ENCODE measurements at places on chromosomes 16 and 17.

GRCh38 chr17:9402590-9403199 lies 172.9 kb downstream of the STX8 start:
- peak; percentile 23 for DNase-seq

DNA sequence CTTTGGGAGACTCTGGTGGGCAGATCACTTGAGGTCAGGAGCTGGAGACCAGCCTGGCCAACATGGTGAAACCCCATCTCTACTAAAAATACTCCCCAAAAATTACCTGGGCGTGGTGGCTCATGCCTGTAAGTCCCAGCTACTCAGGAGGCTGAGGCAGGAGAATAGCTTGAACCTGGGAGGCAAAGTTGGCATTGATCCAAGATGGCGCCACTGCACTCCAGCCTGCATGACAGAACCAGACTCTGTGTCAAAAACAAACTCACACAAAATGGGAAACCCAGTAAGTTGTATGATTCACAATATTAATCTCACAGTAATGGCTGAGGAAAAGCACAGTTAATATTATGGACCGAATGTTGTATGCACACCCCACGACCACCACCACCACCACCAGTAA lies 24.3 kb downstream of the WSB1 start:
- DNase-seq, result no peak

GRCh38 chr16:8614435-8615029 lies 7.0 kb upstream of the METTL22 start:
- no peak for DNase-seq

DNA sequence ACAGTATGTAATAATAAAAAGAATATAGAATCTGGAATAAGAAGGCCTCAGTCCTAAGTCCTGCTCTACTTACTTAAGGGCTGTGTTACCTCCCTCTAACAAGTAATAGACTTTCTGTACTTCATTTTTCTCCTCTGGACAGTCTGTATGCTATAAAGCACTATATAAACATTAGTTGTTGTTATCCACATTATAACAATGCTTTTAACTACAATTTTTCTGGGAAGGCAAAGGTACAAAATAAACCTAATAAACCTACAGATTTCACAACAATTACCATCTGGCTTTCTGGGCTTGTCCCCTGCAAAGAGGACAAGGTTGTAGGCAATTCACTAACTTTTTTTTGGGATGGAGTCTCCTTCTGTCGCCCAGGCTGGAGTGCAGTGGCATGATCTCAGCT lies 32.7 kb downstream of the RFFL start:
- DNase-seq, result no peak

DNA sequence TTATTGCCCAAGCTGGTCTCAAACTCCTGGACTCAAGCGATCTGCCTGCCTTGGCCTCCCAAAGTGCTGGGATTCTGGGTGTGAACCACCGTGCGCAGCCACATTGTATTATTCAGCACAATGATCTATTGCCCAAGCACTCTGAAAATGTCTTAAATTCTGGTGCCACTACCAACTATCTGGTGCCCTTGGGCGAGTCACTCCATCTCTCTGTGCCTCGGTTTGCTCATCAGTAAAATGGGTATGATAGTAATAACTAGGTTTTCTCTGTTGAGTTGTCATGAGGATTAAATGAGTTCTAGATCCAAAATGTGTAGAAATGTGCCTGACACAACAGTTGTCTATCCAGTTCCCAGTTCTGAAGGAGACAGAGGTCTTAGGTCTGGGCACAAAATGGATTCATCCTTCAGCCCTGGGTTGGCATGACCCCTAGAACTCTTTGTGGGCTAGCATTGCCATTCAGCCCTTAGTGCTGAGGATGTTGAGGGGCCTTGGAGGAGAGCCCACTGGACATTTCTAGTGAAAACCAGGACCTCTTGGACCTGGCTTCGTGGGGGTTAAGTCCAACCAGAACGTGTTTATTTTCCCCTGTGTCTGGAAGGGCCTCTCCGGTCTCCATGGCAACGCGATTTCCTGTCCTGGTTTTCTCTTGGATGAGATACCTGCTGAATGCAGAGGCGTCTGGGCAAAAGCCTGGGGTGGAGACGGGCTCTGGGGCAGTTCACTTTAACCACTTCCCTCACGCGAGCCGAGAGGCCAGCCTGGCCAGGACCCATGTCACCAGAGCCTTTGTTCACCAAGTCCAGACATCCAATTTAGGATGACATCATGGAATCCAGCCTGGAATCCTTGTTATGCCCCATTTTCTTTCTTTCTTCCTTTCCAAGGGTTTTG lies 43.7 kb upstream of the TNRC6A start:
- DNase-seq, result peak; percentile 76
